ENCODE measurements at places on chromosomes 5 and 9.
A peak's percentile ranks its signal among the peaks of the same experiment; 100 is the strongest.

- DNase-seq, result no peak
Measured at GRCh38 chr9:68876681-68877080, 137.2 kb downstream of the PRKACG start.

DNA sequence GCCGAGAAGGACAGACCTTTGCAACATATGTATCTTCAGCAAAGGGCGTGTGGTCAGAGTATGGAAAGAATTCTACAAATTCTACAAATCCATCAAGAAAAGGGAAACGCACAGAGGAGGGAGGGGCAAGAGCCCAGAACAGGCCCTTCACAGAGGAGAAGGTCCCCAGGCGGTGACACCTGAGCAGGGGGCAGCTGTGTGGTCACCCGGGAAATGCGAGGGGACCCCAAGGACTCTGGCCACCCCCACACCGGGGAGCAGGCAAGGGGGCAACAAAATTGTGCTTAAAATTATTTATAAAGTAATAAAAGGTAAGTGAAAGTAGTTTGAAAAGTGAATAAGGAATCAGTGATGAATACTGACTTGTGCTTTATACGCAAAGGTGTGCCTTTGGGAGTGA lies 17.6 kb downstream of the NACC2 start:
- DNase-seq, result no peak

DNA sequence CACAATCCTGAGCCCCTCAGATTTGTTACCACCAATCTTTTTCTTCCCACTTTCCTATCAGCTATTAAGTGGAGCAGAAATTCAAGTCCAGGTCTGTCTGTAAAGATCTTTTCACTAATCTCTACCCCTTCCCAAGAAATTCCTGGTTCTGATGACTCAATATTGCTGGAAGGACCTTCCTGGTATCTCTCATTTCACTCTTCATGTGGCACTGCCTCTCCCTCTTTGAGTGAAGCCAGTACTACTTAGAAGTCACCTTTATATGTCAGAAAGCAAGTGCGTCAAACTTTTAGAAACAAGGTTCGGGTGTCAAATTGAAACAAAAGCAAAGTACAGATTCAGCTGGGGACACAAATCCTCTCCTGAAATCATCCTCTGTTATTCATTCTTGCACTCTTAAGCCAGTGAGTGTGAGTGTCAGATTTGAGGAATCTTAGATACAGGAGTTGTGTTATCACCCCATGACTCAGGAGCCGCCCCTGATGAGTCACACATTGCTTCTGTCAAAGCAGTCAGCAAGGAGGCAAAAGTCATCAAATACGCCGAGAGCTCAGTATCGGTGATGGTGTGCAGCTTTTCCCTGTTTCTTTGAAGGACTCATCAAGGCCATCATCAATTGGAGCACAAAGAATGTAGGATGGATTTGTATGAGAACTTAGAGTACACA lies 313.0 kb downstream of the CETN3 start:
- DNase-seq, result no peak

- DNase-seq, result peak; percentile 37
Measured at GRCh38 chr5:22852807-22853660, at the start of gene CDH12. Gene CDH12, minus strand, starts transcription at chr5:22853344.

- DNase-seq, result no peak
Measured at GRCh38 chr5:16596581-16596940, 20.2 kb downstream of the RETREG1 start.

- DNase-seq, result no peak
Measured at GRCh38 chr5:28850320-28850921, 1812.0 kb upstream of the CDH9 start.

DNA sequence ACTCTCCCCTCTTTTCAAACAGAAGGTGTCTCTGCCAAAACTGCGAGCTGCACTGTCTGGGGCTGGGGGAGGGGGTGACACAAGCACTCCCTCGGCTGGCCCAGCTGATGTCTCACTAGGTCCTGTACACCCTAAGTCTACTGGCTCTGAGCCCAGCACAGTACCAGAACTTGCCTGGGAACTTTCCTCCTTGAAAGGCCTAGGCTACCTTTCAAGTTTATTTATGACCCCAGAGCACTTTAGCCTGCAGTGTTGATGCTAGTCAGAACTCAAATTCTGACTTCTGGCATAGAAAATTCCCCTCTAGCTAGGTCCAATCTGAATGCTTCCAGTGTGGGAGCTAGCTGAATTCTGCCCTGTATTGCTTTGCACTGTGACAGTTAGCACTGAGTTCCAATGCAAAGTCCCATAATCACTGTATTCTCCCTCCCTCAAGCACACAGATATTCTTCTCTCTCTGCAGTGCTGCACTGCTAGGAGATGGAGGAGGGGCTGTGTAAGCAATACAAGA lies 10.5 kb downstream of the LURAP1L start:
- no peak for DNase-seq

- DNase-seq, result no peak
Measured at GRCh38 chr5:6827526-6828219, 114.4 kb downstream of the TENT4A start.

GRCh38 chr5:31918739-31919138 lies 255.4 kb downstream of the GOLPH3 start:
- no peak for DNase-seq

GRCh38 chr5:179886190-179886911 lies 21.3 kb downstream of the TBC1D9B start:
- DNase-seq, result no peak

DNA sequence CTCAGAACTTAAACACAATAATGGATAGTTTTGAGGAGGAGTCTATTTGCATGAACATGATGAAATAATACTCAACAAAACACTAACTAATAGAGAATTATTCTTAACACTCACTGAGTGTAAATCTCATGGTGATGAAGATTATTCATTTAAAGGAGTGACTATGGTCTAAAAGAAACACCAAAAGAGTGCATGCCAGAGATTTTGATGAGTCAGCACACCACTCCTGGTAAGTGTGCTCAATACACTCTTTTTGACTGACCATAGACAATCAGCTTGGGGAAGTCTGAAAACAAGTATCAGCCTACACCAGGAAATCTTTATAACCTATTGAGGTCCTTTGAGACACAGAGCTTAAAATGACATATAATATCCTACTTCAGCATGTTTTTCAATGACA lies 6.8 kb upstream of the FST start:
- DNase-seq, result no peak

DNA sequence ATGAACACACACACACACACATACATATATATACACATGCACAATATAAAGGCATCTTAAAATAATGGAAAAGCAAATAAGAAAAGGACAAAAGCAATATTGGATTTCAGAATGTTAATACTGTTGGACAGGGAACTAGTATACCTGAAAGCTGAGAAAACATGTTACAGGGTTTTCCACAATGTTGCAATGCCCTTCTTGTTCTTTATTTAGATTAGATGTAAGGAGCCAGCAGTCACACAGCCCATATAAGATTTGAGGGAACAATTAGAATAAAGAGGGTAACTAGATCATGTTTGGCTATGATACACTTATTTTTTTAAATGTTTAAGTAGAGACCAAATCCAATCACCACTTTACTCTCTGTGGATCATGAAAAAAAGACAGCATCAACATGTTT lies 61.7 kb downstream of the SH3TC2 start:
- DNase-seq, result no peak

- DNase-seq, result no peak
Measured at GRCh38 chr5:78610163-78610583, 38.4 kb downstream of the LHFPL2 start.

DNA sequence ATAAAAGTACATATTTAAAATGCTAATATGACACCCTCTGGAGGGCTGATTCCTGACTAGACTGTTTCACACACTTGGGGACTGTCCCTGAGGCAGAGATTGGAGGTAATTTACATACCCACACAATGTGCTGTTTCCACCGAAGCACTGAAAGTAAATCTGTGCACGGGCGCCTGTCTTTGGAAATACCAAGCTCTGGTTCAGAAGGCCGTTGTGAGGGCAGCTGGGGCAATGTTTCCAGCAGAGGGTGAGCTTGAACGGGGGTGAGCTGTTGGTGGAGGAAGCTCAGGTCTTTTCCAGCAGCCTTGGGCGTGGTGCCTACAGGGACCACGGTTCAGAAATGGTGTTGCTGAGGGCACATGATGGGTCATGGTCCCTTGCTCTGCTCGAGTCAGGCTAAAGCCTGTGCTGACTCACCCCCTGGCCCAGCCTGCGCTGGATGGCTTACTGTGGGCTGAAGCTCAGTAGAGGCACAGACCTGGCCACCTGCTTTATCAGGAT lies 25.8 kb upstream of the HMCN2 start:
- no peak for DNase-seq

DNA sequence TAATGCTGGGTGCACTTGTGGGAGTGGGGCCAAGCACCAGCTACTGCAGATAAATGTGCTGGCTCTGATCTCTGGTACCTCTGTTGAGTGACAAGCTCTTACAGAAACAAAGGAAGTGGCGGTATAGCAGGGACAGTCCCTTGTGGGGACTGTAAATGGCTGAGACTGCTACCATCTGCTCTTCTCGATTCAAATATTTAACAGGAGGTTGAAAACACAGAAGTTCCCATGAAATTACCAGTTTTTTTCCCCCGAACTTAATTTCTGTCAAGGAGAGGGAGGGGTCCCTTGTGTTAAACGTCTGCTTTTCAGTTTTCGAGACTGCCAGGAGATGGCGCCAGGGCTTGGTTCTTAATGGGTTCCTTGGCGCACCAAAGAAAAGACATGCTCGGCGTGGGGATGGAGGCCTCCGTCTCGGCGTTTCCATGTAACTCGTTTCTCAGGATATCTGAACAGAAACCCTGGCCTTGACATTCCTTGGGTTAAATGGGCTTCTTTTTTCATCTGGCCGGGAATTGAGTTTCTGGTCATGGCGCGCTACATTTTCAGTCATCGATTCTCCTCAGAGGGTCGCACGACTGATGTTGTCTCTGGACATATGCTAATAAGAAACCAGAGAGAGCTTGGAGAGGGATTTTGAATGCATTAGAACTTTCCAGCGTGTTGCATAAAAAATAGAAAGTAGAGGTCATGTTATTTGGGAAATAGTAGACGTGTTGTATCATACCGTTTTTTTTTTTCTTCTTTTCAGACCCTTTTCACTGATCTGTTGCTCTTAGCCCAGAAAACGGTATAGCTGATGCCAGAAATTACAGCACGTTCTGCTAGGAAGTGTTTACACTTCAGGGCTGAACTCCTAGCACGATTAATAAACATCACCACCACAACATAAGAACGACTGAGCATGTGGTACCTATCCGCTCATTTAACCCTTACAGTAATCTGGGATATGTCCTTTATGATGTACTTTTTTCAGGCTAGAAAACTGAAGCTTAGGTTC lies 64.0 kb downstream of the CARTPT start:
- DNase-seq, result peak; percentile 77

- DNase-seq, result no peak
Measured at GRCh38 chr5:18010053-18010452, 375.8 kb downstream of the TAF11L14 start.

- no peak for DNase-seq
Measured at GRCh38 chr9:132878695-132879456, at the start of gene SPACA9. Gene SPACA9, plus strand, starts transcription at chr9:132878898. Its CDS starts 5,050 bp downstream, at chr9:132883948.

DNA sequence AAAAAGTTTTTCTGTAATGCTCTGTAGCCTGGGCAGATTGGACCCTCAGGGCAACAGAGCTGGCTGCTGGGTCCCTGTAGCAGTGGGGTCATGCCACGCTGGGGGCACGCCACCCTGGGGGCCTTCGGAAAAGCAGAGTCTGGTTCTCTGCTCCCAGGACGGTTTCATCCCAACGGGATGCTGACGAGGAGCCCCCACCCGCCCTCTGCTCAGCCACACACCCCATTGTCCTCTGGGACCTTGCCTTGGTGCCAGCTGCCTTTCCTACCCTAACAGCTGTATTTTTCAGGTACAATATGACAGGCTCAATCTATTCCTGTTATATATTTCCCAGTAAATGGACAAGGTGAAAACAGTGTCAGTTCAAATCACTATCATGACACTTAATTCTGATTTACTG lies 29.0 kb upstream of the MVB12B start:
- DNase-seq, result no peak

DNA sequence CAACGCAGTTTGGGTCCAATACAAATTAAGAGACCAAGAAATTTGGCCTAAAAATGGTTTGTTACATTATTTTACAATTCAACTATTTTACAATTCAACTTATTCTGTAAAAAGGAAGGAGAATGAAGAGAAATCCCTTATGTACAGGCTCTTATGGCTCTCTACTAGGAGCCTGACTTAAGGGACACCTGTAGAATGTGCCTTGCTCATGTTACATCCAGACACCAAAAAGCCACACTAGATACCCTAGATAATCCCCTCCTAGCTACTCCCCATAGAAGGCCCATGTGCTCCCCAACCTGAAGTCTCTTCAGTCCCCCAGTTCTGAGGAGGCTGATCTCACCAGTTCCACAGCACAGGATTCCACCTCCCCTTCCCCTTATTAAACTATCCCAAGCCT lies 14.1 kb upstream of the NNT start:
- no peak for DNase-seq

DNA sequence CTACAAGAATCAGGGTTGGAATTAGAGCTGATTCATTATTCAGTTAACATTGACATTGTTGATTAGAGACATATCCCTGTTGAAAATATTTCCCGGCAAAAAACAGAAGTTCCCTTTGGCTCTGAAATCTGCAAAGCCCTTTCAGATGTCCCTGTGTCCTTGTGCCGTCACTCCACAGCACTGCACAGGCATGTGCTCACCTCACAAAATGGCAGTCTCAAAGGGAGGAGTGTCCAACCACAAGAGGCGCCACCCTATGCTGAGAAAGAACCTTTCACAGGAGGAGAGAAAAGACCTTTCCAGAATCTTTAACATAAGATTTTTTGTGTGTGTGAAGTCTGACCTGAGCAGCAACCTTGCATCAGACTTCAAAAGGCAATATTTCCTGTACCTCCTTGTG lies 112.8 kb upstream of the PRSS3 start:
- DNase-seq, result no peak

DNA sequence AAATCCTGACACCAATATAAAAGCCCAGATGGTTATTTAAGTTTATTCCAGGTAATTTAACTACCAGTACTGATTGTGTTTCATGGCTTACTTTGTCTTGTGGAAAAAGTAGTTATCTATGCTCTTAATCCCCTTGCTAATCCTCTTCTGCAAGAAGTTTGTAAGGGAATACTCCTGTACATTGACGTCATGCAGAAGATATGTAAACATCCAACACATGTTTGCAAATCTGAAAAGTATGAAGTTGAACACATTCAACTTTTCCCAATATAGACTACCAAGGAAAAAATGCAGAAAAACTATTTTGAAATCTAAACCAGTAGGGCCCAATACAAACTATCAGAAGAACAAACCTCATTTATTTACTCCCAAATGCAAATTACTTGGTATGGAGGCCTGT lies 56.3 kb upstream of the ELL2 start:
- DNase-seq, result no peak

- no peak for DNase-seq
Measured at GRCh38 chr9:131899296-131900228, 159.7 kb upstream of the RAPGEF1 start.

GRCh38 chr5:98770209-98770910 lies 3.1 kb upstream of the RGMB start:
- peak; percentile 32 for DNase-seq

GRCh38 chr5:31561946-31562345 lies 29.8 kb downstream of the C5orf22 start:
- no peak for DNase-seq
